ENCODE measurements at places on chromosomes 11 and 22.

GRCh38 chr11:33874910-33875490 lies 16.9 kb downstream of the LMO2 start:
- no peak for DNase-seq

DNA sequence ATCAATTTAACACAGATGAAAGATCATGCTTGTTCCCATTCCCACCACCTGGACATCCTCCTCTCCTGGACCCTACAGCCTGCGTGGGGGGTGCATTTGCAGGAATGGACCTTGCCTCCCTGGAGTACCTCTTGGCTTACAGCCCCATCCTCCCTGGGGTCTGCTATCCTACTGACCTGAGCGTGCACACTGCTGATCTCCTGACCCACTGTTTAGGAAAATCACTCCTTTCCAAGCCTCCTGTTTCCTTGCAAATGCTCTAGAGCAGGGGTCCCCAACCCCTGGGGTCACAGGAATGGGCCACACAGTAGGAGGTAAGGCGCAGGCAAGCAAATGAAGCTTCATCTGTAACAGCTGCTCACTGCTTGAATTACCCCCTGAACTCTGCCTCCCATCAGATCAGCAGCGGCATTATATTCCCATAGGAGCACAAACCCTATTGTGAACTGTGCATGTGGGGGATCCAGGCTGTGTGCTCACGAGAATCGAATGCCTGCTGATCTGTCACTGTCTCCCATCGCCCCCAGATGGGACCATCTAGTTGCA lies 88.2 kb upstream of the SEPTIN5 start:
- DNase-seq: no peak

DNA sequence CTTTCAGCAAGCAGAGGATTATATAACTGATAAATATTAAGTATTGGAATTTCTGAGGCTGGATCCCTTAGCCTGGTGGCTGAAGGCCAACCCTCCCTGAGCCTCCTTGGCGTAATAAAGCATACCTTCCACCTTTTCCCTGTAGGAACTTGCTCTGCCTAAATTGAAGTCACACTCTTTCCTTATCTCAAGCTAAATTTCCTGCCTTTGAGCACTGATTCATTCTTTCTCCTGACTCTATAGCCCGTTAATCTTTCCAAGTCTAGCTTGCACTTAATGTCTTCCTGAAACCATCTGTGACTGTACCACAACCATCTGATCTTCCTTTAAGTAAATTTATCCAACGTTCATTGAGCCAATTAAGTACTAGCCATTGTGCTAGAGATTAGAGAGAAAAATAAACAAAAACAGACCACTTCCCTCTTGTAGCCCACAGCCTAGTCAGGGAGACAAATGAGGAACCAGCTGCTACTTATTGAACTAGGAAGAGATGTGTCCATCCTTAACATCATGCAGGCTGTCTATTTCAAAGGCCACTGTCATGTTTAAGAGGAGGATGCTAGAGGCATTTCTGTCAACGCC lies 62.9 kb downstream of the GRK3 start:
- no peak for DNase-seq

DNA sequence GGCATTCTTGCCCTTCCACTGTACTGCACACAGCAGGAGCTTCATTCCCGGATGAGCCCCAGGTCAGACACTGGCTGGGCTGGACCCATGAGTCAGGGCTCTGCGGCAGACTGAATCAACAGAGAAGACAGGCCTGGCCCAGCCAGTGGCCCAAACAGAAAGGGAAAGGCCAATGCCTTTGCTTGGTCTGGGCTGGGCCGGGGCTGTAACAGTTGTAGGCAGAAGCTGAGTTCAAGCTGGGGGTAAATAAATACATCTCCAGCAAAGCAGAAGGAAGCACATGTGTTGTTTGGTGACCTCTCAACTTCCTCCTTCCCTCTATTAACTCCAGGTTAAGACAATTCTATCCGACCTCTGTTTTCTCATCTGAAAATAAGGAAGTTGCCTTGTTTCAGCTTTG lies 1.8 kb upstream of the SMIM35 start:
- DNase-seq: no peak

DNA sequence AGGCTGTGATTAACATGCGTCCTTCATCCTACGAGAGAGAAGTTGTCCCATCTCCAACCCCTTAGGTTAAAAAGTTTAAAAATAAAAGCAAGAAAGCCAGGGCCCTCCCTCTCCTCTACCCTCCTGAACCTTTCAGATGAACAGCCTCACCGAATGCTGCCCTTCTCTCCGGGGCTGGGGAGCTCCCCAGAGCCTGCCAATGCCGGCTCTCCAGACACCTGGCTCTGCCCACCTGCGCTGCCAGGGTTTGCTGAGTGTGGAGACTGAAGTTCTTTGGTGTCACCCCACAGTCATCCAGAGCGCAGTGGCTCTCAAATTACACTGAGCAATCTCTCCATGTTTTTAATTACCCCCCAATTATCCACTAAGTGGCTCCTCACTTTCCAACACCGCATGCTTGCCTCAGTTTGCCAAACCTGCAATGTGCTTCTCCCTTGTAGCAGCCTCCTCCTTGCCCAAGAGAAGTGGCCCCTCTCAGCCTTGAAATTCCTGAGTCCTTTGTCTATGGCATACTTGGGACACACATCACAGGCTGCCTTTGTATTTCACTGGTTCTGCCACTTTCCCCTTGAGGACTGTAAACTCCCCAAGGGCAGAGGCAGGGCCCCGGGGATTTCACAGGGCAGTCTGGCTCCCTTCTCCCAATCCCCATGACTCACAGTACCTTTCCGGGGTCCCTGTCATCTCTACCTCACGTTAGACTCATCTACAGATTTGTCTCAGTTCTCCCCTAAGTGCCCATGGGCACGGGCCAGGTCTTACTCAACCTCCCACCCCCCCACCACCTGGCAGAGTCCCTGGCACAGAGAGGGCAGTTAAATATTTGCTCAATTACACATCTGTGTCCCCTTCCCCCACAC lies 2.0 kb downstream of the MYH9 start:
- no peak for DNase-seq

Data from AG09309 (cell line).